ENCODE measurements at places on chromosomes 7 and 10.

- DNase-seq = no peak
These were observed 13.5 kb downstream of the PLEKHA8 start for GRCh38 chr7:30041526-30042269.

DNA sequence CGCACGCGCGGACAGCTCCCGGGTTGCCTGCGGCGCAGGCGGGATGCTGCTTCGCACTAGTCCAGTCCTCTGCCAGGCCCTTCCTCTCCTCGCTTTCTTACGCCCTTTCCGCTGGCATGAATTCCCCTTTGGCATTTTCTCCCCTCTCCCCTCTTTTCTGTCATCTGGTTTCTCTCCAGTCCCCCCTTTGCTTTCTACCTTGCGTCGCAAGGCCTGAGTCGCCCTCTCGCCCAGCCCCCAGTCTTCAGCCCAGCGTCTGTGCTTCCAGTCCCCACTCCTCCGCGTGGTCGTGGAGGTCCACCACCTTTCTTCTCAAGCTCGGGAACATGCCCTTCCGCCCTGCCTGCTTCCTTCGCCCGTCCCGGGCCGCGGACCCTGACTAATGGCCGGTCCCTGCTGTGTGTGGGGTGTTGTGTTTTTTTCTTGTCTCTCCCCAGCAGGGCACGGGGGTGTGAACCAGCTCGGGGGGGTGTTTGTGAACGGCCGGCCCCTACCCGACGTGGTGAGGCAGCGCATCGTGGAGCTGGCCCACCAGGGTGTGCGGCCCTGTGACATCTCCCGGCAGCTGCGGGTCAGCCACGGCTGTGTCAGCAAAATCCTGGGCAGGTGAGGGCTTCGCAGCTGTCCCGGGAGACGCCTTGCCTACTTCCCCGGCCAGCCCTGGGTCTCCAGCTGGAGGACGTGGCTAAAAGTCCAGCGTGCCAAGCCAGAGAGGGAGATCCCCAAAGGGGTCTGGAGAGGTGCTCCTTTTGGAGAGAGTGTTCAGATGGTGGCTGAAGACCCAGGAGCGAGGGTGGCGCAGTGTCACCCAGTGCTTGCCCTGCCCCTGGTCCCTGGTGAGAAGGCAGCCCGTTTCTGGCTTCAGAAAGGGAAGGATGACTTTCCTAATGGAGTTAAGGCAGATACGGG lies 4.2 kb downstream of the PAX2 start:
- no peak for DNase-seq

DNA sequence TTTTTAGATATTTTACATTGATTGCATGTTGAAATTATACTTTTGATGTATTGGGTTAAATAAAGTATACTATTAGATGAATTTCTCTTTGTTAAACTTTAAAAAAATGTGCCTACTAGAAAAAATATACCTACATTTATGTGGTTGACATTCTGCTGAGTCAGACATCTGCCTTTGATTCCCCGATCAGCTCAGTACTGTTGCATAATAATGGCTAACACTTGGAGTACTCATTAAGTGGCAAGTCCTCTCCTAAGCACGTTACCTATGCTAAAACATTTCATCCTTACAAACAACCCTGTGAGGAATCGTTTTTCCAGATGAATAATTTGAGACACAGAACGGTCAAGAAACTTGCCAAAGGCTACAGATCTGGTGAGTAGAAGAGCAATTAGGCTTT lies 14.0 kb upstream of the SEM1 start:
- DNase-seq = peak; percentile 30

DNA sequence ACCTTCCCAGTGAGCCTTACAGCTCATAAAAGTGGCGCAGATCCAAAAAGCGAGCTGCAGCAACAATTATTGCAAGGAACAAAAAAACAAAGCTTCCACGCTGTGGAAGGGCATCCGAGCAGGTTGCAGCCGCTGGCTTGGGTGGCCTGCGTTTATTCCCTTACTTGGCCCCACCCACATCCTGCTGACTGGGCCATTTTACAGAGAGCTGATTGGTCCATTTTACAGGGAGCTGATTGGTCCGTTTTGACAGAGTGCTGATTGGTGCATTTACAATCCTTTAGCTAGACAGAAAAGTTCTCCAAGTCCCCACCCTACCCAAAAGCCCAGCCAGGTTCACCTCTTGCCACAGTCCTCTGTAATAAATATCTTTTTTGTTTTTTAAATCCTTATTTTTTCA lies 85.1 kb downstream of the ADCYAP1R1 start:
- no peak for DNase-seq

DNA sequence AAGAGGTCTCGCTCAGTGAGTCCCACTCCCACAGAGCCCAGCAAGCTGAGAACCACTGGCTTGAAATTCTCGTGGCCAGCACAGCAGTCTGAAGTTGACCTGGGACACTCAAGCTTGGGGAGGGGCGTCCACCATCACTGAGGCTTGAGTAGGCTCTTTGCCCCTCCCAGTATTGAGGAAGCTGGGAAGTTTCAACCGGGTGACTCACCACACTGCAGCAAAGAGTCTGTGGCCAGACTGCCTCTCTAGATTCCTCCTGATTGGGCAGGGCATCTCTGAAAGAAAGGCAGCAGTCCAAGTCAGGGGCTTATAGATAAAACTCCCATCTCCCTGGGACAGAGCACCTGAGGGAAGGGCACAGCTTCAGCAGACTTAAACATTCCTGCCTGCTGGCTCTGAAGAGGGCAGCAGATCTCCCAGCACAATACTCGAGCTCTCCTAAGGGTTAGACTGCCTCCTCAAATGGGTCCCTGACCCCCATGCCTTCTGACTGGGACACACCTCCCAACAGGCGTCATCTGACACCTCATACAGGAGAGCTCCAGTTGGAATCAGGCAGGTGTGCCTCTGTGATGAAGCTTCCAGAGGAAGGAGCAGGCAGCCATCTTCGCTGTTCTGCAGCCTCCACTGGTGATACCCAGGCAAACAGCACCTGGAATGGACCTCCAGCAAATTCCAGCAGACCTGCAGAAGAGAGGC lies 970.9 kb upstream of the LRRN3 start:
- peak; percentile 49 for DNase-seq

DNA sequence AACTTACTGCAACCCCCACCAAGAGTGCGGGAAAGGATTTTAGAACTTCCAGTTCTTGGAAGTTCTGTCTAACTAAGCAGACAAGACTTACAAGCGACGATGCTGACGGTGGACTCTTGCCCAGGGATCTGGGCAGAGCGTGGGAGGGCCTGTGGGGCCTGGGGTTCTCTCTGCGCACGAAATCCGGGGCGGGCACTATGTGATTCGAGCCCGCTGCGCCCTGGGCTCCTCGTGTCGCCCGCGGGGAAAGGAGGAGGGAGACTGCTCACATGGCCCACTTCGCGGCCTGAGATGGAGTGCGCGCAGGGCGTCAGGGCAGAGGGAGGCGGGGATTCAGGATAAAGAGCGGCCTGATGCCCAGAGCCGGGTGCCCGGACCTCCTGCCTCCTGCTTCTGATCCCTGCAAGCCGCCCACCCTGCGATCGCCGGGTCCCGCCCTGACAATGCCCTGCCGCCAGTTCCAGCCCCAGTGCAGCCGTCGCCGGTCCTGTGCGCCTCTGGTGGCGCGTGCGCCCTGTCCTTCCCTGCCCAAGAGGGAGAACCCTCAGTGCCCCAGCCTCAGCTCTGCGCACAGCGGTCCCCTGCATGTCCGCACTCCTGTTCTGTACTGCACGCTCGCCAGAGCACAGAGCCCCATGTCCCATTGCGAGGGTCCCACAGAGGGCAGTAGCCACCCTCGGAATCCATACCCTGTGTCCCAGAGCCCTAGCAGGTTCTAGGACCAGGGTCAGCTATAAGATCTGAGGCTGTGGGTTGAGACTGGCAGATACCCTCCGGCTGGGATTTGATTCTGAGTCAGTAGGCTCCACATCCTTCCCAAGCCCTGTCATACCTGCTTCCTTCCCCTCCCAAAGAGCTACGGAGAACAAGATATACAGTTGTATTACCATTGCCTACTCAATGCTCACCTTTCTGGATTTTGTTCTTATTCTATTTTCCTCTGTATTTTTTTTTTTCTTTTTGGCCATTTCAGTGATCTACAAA lies 99.4 kb upstream of the TMEM106B start:
- no peak for DNase-seq

DNA sequence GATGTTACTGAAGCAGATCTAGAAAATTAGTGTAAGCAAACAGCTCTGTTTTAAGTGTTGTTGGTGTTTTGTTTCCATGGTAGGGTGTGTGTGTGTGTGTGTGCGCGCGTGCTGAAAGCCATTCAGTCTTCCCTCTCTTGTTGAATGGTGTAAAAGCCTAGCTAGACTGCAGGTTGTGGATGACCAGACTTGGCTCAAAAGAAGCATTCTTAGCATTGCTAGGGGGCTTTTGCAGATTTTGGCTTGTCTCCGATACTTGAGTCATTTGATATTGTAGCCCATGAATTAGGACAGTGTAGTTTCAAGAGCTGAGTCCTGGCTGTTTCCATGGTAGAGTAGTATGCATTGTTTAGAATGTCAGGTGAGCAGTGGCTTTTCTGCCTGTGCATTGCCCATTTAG lies 99.1 kb downstream of the SND1 start:
- no peak for DNase-seq

- DNase-seq = no peak
These were observed 423.4 kb upstream of the DPP6 start for GRCh38 chr7:153628825-153629224.

GRCh38 chr10:110790913-110791506 lies 80.7 kb upstream of the PDCD4 start:
- no peak for DNase-seq

DNA sequence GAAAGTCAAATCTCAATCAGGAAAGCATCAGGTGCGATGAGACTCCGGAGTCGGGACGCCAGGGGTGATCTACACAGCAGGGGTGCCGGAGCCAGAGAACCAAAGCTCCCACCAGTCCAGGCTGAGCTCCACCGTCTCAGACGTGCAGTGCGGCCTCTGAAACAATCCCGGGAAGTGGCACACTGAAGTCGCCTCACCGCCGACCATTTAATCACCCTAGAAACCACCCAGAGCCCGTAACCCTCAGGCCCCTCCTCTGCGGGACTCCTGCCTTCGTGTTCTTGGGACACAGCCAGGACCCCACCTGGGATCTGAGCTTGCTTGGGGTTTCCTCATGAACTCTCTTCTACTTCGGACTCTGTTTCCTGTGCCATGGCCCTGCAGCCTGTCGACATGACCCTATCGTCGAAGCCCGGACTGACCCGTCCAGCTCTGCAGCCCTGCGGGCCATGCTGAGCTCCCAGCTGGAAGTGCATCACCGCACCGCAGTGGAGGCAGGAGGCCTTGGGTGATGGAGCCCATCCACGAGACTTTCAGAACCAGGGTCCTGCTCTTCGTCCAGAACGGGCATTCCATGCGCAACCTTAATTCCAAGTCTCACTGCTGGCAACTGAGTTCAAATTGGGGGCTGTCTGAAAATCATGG lies 266.4 kb downstream of the PTPRN2 start:
- no peak for DNase-seq

- DNase-seq = no peak
These were observed 202.0 kb downstream of the WDR11 start for GRCh38 chr10:121053151-121053550.

GRCh38 chr10:110357252-110357780 lies 52.6 kb upstream of the SMNDC1 start:
- peak; percentile 70 for DNase-seq

- DNase-seq = no peak
These were observed 12.7 kb downstream of the MYO1G start for GRCh38 chr7:44965937-44966730.

DNA sequence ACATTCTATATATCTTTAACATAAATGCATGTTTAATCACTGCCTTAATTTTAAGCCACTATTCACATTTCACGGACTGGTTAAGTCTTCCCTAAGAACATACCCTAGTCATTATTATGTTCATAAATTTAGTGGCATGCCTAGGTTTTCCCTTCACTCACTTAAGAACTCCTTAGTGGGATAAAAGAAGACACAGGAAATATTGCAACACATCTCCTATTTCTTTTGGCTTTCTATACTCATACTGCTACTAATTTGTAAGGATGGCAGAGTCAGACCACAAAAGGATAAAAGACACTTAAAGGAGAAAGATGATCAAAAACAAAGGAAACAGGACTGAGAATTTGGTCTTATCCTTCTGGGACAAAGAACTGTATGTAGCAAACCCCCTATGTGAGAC lies 951.4 kb downstream of the SORCS3 start:
- peak; percentile 22 for DNase-seq

DNA sequence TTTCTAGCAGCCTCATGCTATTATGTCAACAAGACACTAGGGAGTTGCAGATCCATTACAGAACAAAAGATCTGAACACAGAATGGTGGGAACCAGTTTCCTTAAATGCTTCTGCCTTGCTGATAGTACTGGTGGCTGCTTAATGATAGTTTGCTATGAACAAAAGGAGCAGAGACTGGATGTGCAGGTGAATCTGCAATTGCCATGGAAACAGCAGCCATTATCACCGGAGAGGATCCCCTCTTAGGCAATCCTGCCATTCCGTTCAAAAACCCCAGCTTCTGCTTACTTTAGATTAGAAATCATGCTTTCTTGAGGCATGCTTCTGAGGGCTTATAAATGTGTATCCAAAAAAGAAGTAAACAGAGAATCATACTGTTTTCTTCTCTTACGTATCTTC lies 80.0 kb upstream of the PRKAR2B start:
- DNase-seq = no peak

DNA sequence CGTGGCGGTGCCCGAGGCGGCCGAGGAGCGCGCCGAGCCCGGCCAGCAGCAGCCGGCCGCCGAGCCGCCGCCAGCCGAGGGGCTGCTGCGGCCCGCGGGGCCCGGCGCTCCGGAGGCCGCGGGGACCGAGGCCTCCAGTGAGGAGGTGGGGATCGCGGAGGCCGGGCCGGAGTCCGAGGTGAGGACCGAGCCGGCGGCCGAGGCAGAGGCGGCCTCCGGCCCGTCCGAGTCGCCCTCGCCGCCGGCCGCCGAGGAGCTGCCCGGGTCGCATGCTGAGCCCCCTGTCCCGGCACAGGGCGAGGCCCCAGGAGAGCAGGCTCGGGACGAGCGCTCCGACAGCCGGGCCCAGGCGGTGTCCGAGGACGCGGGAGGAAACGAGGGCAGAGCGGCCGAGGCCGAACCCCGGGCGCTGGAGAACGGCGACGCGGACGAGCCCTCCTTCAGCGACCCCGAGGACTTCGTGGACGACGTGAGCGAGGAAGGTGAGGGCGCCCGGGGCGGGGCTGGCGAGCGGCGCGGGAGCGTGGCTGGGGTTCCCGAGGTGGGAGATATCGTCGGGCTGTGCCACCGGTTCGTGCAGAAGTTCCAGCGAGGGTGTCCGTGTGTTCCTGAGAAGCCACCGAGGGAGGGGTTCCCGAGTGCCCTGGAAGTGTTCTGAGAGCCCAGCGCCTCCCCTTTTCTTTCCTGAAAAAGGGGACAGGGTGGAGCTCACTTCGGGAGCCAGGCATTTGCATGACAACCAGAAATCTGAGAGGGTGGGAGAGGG lies 495 bp downstream of the EIF3B start:
- peak; percentile 30 for DNase-seq

DNA sequence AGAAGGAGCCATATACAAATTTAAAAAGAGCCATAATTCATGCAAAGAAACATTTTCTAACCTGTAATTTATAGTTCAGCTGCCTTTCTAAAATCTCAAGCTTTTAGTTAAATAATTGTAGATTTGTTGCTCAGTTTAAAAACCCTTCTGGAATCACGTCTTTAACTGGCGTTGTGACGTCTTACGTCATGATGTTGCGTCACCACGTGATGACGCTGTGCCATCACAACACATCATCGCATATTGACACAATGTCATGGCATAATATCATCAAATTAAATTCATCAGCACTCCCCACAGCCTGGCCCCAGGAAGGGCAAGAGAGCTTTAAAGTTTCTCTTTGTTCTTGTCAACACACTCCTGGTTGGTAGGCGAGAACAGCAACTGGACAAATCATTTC lies 194.8 kb downstream of the GRM8 start:
- DNase-seq = no peak

Data from MCF 10A (cell line).